Activated CD4-positive, alpha-beta T cell treated with anti-CD3 and anti-CD28 coated beads, Interleukin-10, Interleukin-2, amounts not matched to agents 100 ng/mL and 50 ng/mL, durations not matched to agents 16 hours and 8 hours (primary cell): ENCODE measurements at places on chromosomes 1 and 21.
A peak's percentile ranks its signal among the peaks of the same experiment; 100 is the strongest.

DNA sequence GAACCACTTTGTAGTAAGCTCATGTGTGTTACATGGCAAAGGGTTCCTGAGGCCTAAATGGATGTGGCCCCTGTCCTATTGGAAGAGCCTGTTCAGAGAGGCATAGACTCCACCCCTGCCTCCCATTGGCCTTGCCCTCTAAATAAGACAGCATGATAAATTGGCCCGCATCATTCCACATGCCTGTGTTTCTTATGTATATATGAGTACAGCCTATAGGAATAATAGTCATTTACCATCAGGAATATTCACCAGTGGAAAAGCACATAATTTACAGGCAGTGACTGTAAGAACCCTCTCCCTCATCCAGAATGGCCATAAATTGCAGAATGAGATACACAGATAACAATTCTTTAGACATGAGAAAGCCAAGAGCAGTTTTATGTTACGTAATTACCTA, 519.5 kb upstream of the DAB1 start:
- DNase-seq: no peak

DNA sequence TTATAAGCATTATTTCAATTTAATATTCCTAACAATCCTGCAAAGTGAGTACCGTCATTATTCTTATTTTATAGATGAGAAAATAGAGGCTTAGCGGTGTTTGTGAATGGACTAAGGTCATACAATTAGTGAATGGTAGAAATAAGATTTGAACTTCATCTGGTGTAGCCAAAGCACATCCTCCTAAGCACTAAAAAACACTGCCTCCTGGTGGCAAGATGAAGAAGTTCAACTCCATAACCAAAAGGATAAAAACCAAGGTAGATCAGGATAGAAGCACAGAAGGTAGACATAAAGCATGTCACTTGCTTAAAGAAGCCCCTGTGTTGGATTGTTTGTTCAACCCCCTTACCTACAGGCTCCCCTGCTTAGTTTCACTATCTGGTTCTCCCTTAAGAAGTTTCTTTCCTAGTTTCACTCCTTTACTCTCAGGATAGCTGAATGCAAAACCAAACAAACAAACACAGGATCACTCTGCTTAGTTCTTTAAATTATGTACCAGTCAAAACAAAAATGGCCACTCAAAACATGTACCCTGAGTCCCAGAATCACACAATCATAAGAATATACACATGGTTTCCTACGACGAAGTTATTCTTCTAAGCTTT, 12.7 kb upstream of the AIM2 start:
- peak; percentile 49 for DNase-seq

DNA sequence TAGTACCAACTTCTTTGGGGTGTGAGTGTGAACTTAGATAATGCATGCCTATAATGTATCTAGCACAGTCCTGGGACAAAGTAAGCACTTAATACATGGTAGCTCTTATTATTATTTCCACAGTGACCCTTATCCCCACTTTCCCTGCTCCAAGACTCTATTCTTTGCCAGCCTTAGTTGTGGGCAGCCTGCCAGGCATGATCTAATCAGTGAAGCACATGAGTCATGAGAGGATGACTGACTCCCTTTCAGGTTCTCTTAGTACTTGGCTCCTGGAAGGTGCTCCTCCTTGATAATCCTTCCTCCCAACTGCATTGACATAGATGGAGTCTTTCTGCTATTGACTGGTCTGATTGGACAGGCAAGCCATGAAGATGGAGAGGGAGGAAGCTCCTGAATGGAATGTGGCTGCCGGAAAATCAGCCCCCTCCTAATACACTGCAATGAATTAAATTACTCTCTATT, 17.4 kb upstream of the GNG12 start:
- DNase-seq: no peak

DNA sequence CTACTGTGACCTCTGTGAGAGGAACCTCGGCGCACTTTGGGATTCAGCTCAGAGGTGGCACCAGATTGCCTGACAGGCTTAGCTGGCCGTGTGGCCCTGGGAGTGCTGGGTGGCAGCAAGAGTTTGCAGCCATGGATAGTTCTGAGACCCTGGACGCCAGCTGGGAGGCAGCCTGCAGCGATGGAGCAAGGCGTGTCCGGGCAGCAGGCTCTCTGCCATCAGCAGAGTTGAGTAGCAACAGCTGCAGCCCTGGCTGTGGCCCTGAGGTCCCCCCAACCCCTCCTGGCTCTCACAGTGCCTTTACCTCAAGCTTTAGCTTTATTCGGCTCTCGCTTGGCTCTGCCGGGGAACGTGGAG, 67.5 kb downstream of the DISC1 start:
- DNase-seq: no peak

GRCh38 chr1:212353181-212353580, 61.5 kb downstream of the PACC1 start:
- no peak for DNase-seq

DNA sequence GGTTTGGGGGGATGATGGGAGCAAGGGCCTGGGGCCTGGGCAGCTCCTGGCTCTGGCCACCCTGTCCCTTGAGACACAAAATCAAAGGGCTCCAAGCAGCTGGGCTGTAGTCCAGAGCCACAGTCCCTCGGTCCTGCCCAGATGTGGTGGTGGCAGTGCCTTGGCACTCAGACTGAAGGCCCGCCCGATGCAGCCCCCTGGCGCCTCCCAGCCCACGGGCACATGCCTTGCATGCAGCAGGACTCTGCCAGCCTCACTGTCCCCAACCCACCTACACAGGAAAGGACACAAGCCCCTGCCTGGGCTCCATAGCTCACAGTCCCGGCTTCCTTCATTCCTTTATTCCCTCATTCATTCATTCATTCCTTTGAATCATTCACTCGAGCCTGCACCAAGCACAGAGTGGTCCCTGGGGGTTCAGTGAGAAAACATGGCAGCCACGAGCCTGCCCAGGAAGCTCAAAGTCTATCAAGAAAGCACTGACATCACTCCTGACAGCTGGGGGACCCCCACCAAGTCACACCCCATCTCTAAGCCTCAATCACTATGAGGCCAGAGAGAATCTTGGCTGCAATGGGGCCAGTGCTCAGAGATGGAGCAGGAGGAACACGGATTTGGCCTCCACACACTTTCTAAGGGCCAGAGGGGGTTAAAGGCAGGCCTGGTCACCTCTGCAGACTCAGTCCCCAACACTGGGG, 5.8 kb downstream of the SDC3 start:
- DNase-seq: no peak

- peak; percentile 42 for DNase-seq
Measured at GRCh38 chr1:171420810-171421209, 64.5 kb upstream of the PRRC2C start.

- DNase-seq: peak; percentile 62
Measured at GRCh38 chr1:117612517-117613248, 6.8 kb downstream of the TENT5C start.

- DNase-seq: peak; percentile 77
Measured at GRCh38 chr1:156489166-156489934, 11.2 kb downstream of the MEF2D start.
